ENCODE measurements at places on chromosomes 16 and 17.

- DNase-seq: no peak
Measured at GRCh38 chr16:68345351-68345810, 34.6 kb downstream of the PRMT7 start.

DNA sequence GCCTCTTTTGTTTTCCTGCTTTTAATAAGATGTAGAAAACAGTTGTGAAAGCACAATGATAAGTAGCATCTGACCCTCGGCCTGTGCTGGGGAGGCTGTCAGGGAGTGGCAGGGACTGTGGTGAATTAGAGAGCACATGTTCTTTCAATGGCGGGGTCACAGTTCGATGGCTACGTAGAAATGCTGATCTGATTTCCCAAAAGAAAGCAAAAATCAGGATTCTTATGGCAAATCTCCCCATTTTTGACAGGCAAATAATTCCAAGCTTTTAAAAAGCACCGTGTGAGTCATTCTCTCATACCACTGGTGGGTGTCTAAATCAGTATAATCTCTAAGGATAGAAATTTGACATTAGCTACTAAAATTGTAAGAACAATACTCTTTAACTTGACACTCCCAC is 4.2 kb upstream of the MAPK7 start:
- DNase-seq: no peak

GRCh38 chr17:17445925-17446665 is 30.7 kb upstream of the MED9 start:
- DNase-seq: no peak

DNA sequence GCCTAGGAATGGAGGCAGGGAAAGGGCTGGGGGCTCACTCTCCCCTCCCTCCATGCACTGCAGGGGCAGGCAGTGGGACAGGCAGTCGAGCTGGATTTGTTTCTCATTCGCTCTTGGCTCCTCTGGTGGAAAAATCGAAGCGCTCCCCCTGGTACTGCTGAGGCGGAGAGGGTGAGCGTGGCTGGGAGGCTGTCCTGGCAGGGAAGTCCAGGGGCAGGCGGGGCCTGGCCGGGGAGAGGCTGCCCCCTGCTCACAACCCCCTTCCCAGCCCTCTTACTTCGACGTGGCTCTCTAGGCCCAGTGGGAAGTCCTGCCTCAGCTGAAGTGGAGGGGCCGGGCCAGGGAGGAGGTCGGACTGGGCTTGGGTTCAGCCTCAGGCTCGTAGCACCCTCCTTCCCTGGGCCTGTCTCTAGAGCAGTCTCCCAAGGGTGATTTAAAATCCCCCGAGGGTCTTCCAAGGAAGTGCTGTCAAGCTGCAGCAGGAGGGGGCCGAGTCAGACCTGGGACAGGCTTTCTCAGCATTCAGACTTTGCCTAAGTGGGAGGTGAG is 16.5 kb upstream of the TMEM92 start:
- DNase-seq: no peak

DNA sequence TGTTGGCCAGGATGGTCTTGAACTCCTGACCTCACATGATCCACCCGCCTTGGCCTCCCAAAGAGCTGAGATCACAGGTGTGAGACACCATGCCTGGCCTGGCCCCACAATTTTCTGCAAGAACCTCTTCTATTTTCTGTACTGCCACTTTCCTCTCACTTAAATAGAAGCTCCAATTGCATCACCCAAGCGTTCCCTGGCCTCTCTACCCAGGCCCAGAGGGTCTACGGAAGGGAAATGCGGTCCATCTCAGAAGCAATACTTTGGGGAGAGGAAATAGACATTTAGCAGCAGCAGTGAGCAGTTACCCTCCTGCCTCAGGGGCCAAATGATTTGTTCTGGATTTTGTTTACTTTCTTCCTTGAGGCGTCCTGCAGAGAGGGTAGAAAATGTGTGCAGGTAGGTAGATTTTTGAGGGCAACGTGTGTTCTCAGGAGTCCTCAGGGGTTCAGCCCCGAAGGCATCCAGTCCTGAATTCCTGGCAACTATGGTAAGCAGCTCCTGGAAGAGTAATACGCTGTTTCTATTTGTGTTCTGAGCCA is 11.0 kb downstream of the SLC6A4 start:
- no peak for DNase-seq

DNA sequence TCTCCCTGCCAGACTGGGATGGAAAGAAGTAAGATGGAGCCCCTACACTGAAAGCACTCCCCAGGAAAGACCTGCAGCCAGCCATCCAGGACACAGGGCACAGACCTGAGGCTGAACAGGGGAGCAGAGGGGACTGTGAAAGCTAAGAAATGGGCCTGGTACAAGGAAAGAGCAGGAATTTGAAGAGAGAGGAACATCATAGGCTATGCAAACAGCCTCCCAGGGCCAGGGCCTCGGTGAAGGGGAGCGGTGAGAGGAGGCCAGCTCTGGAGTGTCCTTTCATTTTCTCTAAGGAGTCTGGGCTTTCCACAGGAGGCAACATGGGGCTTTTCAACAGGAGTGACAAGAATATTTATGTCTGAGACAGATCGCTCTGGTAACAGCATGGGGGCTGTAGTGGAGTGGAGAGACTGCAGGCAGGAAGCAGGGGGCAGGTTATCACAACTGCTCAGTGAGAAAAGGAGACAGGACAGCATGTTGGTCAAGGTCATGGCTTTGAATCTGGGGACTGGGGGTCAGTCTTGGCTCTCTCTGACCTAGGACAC is 50.1 kb downstream of the TOM1L2 start:
- DNase-seq: no peak

Data from thymus (tissue), 14 donors.